ENCODE measurements at places on chromosomes 12 and 14.
A peak's percentile ranks its signal among the peaks of the same experiment; 100 is the strongest.

DNA sequence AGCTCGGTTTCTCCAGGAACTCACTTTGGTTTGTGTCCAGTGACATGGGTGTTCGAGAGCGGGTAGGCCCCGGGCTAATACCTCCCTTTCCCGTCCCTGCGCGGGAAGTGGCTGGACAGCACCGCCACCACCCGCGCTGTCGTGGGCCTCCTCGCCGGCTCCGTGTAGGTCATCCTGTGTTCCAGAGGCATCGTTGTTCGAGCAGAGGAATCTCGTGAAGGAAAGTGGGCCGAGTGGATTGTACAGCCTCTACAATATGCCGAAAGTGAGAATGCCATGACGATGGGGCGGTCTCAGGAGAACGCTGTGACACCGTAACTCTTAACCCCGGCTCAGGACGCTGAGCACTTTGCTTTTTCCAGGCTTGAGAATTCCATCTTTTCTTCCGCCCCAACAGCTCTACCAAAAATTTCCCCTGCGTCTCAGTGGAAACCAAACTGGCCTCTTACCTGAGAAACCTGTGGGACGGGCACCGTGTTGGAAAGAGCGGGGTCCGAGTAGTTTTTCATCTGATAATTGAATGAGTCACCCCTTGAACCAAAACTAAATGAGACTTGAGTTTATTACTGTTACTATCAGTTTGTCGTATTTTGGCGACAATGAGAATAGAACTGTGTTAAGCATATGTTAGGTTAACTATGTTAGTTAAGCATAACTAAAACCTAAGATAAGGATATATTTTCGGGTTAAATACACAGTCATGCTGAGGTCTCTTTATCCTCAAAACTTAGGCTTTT, 510 bp downstream of the EIF2S1 start:
- no peak for DNase-seq

DNA sequence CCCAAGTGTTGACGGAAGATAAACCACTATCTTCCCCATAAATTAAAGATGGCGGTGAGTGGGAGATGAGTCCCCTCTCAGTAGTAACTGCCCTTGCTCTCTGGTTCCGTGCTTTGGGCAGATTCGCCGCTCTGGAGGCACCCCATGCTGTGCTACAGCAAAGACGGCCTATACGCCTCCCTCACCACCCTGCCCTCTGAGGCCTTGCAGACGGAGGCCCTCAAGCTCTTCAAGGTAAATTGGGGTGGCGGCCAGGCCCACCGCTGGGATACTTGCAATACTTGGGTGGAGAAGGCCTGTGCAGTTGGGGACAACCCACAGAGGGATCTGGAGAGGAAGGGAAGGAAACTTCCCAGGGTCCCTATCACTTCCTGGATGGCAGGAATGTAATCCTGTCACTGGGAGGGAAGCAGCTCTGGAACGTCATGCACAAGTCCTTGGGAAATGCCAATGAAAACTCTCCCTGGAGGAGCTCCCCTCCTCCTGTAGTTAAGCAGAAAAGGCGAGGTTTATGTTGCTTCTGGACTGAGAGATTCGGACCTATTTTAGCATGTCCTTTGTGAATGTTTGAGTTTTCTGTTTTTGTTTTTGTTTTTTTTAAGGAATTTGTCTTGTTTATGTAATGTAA, 22.8 kb downstream of the PIGH start:
- DNase-seq: no peak

- DNase-seq: peak; percentile 80
These were observed 37.5 kb downstream of the CCNK start for GRCh38 chr14:99518441-99519346.

DNA sequence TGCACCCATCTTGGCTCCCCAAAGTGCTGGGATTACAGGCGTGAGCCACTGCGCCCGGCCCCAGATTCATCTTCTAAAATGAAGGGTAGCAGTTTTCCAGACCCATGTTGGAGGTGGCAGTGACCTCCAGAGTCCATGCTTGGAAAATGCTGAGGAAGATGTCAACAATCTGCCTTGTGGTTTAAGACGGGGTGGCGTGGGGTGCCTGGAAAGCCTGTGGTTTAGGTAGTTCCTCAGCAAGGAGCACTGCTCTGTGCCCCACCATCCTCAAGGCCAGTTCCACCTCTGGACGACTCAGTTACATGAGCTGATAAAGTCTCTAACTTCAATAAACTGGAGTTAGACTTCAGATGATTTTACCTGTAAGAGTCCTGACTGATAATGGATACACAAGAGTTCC, 48.6 kb downstream of the DRAM1 start:
- no peak for DNase-seq

DNA sequence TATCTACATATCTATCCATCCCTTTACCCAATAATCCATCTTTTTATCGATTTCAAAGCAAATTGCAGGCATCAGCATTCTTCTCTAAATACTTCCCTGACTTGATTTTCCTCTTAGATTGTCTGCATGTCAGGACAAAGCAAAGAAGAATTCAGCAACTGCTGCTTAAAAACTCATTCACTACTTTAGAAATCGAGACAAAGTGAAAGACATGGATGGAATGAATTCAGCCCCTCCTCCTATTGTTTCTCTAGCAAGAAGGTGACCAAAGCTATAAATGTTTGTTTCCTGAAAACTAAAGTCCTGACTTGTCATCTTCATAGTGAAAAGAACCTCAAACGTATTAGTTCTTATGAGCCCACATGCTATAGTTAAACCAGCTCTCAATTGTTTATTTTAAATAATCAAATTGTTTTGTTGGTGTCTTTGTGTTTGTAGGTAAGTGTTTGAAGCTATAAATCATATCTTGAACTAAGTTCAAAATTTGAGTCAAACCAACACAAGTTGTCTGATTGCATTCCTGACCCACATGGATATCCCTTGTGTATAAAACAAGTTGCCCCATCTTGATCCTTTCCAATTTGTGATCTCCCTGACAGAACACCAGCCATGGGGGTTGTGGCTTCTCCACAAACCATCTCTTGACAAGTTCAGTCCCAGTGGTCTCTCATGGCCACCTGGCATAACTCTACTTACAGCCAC, 58.6 kb upstream of the ARHGAP5 start:
- DNase-seq: no peak

DNA sequence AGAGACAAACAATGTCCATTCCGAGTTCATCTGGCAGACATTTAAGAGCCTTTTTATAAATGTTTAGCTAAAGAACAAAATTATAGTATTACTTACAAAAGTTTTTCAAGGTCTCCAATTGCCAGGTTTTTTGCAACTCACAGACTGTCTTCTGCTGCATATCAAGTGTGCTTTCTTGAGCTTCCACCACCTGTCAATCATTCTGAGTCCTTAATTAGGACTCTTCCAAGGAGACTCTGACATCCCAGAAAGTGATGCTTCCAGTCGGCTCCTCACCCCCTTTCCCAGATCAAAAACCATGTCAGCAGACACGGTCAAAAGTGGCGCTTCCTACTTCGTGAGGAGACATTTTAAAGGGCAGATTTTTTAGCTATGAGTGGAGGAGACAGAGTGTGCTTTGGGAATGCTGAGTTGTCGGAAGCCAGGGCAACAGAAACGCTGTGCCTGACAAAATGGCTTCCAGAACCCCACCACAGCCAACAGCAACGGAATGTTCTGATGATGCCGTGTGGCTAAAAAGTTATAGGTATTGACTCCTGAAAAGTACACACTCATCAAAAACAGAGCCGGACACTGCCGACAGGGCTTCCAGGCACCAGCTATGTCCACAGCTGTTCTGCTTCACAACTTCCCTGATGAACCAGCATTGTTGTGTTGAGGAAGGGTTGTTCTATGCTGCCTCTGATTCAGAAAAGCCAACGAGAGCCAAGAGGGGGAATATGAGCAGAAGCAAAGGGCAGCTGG, 116.1 kb upstream of the SLC35F4 start:
- no peak for DNase-seq

DNA sequence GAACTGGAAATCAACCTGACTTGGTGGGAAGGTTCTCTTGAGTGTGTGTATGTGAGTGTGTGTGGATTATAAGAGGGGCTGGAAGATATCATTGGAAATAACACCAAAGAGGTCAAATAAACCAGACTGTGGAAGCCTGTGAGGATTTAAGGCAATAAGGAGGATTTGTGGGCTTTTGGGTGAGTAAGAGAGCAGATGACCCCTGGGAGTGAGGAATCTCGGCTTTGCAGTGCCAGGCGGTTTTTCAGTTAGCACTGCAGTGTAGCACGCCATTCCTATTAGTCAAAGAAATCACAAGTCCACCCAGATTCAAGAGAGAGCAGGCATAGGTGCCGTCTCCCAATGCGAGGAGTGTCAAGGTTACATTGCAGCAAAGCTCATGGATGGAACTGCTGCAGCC, 63.3 kb downstream of the CALM1 start:
- no peak for DNase-seq

GRCh38 chr14:44732144-44732543, 225.1 kb upstream of the FSCB start:
- DNase-seq: no peak

GRCh38 chr12:2372735-2373134, 319.9 kb downstream of the CACNA1C start:
- no peak for DNase-seq

DNA sequence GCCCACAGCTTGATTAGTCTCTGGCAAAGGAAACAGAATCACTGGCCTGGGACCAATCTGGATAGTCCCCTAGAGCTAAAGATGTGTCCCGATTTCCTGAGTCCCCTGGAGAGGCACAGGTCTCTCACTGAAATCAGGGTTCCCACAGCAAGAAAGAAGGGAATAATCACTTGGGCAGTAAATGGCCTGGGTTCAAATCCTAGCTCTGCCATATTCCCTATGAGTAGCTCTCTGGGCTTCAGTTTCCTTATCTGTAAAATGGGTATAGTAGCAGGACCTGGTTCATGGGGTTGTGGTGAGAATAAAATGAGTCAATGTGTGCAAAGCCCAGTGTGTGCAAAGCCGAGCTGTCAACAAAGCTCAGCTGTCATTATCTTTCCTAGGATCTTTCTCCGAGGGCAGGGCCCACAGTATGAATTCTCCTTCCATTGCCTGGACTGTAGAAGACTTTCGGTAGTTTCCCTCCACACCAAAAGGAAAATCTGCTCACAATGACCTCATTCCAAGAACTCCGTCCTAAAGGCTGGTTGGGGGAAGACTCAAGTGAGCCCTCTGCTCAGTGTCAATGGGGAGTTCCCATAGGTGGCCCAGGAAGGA, 12.6 kb upstream of the NCOR2 start:
- no peak for DNase-seq

DNA sequence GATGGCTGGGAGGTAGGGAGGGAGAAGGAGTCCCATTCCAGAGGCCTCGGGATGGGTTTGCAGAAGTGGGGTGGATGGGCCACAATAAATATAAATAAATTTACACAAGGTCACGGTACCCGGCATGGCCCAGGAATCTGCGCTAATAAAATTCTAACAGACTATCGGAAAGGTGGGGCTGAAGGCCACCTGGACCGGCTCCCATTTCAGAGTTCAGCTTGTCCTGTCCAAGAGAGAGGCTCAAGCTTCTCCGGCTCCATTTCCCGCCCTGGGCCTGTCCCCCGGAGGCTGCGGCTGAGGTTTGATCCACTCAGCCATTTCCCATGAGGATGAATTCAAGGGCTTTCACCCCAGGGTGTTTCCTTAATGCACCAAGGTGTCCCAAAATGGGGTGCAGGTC, 30.2 kb downstream of the FOXN4 start:
- no peak for DNase-seq

- DNase-seq: peak; percentile 24
These were observed 671 bp downstream of the ESYT1 start for GRCh38 chr12:56128670-56129205.

DNA sequence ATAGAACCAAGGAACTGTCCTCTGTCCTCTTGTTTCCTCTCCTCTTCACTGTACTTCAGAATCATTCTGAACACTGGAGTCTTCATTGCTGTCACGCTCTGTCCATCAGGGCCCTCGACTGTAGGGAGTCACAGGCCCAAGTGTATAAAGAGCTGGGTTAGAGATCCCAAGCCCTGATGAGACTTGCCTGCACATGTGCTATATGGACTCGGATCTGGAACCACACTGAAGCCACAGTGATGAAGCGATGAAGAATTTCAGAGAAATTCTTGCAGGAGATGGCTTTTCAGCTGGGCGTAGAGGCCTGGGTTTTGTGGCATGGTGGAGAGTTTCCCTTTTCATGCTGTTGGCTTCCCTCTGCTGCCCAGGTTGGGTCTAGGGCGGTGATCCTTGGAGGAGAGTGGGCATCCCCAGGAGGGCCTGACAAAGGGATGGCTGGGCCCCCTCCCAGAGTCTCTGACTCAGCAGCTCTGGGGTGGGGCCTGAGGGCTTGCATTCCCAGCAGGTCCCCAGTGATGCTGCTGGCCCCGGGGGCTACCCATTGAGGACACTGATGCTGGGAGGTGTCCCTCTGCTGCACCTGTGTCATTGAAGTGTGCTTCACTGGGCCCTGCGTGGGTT, 39.6 kb upstream of the YY1 start:
- no peak for DNase-seq

GRCh38 chr14:39233680-39234326, at the start of gene MIA2:
Gene MIA2 (plus strand): TSS chr14:39233915. CDS start chr14:39234115, 200 bp downstream.
- no peak for DNase-seq

DNA sequence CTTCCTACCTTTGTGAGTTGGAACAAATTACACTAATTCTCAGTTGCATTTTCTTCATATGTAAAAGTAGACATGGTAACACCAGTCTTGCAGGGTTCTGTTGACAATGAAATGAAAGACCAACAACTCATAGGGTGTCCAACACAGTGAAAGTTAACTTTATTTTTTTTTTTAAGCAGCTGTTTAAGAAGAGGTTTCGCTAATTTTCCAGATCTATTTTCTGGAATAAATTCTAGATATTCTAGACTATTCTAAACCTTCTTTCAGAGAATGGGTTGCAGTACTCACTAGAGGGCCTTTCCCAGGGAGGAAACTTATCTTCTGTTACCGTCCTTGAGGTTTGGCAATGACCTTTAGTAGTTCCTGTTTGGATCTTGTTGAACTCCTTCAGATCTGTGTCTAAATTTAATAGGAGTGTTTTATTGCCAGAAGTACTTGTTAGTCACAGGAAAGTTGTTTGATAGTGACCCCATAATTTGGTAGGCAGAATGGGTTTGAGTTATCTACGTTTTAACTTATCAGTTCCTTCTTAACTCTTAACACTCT, 2.8 kb upstream of the ART4 start:
- no peak for DNase-seq

DNA sequence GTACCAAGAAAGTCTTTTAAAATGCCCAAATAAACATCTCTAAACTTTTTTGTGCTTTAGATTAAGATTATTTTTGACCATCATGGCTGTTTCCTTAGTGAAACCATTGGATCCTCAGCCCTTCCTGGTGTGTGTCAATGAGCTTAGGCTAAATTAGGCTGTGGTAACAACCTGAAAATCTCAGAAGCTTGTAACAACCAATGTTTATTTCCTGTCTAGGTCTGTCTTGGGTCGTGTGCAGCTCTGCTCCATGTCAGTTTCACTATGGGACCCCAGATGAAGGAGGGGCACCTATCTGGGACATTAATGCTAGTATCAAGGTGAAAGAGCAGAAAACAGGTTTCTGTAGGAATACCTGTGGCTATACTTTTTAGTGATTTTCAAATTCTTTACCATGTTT, 49.9 kb downstream of the KCNMB4 start:
- DNase-seq: no peak

- no peak for DNase-seq
These were observed 25.9 kb upstream of the NR2C1 start for GRCh38 chr12:95099270-95099790.

- DNase-seq: no peak
These were observed 57.7 kb downstream of the MAX start for GRCh38 chr14:65044596-65044959.

Data from HEK293T (cell line).